ENCODE measurements at places on chromosomes 2 and 18.
A peak's percentile ranks its signal among the peaks of the same experiment; 100 is the strongest.

DNA sequence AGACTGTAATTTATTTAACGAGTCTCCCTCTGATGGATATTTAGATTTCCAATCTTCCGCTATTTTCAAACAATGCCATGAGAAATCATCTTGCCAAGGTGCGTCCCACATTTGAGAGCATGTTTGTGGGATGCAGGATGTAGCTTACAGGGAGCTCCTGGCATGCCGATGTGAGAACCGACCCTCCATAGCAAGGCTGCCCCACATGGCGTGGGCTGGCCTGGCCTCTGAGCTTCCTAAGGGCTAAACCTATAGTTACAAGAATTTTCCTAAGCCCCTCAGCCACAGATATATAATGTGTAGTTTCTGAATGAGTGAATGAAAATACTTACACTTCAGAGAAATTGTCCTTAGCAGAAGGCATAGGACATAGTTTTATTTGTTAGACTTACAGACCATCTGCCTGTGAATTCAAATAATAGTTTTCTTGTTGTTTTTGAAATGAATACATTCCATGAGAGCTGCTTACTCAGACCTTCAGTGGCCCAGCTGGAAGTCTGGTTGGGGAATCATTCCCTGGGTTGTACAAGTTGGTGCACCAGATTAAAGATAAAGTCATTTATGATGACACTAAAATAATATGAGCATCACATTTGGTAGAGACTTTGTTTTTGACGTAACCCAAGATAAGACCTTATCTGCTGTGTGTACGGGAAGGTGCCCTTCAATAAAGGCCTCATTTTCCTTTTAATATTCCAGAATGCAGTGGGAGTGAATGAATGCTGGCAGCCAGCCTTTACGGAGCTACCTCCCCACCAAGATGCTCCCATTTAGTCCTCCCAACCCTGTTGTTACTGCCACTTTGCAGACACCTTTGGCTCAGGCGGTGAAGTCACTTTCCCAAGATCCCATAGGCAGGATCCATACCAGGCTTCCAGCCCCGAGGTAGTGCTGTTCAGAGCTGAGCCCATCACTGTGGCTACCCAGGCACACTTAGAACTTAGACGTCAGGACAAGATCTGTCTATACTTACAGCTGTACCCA lies 107.1 kb downstream of the GLI2 start:
- DNase-seq: no peak

DNA sequence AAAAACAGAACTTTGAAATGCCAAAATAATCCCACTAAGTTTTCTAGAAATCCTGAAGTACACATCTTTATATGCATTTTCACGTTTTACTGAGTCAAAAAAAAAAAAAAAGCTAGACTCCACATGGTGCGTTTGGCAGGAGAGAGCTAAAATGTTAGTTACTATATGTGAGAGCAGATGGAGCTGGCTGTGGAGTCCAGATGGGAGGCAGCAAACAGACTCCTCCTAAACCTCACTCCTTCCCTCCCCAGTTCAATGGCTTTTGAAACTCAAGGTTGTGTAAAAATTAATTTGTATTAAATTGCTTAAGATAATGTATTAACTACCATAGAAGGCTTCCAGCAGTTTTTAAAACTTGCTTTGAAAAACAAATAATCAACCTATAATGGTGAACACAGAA lies 248.8 kb downstream of the AGPS start:
- DNase-seq: no peak

GRCh38 chr2:79099140-79099686 lies 11.4 kb upstream of the REG1B start:
- no peak for DNase-seq

DNA sequence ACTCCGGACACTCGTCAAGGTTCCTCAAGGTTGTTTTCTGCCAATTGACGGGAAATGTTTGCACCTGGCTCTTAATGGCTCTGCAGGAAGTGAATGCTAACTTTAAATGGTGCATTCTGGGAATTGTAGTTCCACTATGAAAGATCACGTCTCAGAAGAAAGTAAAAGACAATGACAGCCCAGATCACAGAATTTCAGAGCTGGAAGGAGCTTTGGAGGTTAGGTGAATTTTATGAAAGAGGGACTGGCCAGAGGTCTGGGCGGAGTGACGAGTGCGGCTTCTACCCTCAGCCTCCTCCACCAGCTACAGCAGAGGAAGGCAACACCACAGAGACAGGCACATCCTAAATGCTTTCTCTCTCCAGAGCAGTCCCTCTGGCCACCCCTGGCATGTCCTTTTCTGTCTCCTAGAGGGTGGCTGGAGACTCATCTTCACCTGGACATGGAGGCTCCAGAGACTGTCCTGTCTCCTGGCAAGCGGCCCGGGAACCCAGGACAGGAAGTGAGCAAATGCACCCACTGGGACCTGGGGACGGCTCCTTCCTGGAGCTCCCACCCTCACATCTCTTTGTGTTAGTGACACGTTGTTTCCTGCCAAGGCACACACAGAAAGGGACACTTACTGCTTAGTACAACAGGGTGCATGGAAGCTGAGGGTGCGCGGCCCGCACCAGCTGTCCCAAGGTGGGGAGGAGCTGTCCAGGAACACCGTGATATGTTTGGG lies 19.4 kb downstream of the THAP4 start:
- peak; percentile 45 for DNase-seq

- no peak for DNase-seq
Measured at GRCh38 chr18:62001396-62001795, 108.6 kb upstream of the RNF152 start.

DNA sequence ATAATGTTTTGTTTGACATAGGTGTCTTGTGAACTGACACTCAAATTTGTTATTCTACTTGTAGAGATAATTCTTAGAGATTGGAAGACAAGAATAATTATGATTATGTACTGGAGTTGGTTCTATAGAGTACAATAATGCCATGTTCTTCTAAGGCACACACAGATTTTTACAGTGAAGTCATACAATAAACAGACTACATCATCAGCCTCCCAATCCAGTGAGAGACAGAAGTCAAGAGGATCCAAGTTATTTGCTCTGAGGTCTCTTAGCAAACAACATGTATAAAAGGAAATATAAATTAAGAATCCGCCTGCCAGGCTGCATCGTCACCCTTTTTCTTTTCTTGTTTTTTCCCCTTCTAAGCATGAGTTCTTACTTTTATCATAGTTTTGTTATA lies 613.5 kb upstream of the SETBP1 start:
- no peak for DNase-seq

GRCh38 chr2:174053355-174054151 lies 88.4 kb upstream of the SP3 start:
- no peak for DNase-seq

- DNase-seq: peak; percentile 64
Measured at GRCh38 chr2:196376984-196377877, 205.9 kb upstream of the STK17B start.

DNA sequence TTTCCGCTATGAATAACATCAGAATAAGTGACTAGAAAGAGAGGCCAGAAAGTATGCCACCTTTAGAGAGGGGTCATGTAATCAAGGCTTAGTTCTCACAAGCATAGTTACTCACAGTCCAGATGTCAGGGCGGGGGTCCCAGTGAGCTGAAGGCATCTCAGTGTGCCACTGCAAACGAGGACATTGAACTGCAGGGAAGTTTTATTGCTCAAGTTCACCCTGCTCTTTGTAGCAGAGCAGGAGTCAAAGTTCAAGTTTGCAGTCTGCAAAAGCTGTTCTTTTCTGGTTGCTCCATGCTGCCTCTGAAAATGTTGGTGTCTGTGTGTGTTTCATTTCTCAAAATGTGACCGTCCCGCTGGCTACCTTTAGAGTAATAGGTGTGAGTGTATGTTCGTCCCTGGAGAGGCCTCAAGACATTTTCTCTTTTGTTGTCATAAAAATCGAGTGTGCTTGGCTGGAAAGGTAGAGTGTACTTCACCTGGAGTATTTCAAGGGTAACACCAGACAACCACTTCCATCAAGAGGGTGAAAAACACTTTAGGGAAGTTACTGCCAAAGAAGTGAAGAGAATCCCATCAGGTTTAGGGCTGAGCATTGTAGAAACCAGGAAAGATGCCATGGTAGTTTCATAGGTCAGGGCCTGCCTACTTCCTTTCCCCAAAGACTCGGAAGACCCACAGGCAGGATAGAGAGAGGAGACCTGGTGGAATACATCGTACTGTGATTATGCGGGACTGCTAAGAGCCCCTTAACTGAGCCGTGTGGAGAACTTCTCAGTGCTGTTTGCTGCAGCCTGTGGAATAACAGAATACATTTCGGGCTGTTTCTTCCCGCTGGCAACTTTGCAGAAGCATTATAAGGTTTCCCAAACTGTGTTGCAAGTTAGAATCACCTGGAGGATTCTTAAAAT lies 89.9 kb downstream of the LYPD6 start:
- no peak for DNase-seq

GRCh38 chr18:48752478-48752877 lies 198.3 kb downstream of the SMAD7 start:
- no peak for DNase-seq

GRCh38 chr2:101521487-101521886 lies 46.6 kb upstream of the RFX8 start:
- no peak for DNase-seq

DNA sequence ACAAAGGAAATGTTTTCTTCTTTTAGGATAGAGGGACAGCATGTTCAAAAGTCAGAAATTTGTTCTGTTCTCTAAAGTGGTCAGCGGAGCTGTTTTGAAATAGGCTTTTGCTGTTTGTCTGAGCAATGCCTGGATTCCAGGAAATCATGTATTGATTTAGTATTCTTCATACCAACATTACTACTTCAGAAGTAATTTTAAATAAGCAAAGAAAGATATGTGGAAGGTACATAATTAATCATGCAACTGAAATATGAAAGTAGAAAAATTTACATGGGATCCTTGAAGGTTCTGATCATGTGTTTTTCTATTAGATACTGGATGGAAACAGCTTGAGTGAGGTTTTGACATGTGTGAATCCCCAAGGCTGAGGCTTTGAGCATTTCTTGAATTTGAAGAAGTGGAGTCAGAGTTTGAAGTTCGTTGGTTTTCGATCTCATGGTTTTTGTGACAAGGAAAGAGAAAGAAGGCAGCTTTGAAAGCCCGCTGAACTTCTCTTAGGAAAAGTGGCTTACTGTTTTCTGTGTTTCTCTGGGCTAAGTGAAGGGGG lies 220.0 kb downstream of the LDLRAD4 start:
- no peak for DNase-seq

- DNase-seq: no peak
Measured at GRCh38 chr18:3713166-3713565, 263.2 kb downstream of the TGIF1 start.

DNA sequence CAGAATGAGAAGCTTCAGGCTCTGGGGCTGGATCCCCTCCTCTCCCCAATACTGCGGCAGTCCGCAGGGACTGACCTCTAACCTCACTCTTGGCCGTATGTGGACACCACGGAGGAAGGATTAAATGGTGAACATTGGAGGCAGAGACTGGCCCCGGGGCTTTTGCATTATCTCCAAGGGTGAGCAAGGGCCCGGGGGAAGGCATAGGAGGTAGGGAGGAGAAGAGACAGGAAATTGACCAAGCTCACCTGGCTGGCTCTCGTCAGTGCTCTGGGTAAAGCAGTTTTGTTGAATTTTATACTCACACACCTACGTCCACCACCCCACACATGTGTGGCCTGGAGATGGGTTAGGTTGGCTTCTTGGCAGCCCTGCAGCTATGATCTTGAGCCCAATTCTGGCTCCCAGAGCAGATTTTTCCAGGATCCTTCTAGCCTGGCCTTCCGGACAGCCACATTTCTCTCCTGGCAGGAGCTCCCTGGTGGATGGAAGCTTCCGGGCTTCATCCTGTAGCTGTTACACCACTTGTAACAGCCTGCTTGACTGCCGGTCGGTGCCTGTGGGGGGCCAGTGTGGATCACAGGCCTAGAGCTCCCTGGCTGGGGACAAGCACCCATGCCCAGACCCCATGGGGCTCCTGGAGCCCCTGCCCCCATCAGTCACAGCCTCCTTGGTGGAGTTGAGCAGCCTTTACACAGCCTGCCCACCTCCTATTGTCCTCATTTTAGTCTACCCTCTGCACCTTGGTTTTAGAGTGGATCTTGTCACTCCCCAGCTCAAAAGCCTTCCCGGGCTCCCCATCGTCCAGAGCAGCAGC lies 7.6 kb downstream of the ITM2C start:
- DNase-seq: no peak

DNA sequence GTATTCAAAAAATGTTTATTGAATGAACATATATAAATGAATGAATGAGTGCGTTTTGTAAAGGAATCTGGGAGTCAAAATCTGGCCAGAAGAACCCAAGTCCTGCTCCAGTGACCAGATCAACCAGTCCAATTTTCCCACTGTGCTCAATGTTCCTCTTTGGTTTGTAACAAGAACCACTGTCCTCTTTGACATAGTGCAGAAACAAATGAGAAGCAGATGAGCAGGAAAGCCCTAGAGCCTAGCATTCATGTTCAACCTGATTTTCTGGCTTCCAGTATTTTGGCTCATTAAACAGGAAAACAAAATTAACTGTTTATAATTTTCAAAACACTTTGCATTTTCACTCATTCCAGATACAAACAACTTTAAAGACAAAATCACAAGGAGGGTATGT lies 23.2 kb downstream of the FAM124B start:
- no peak for DNase-seq

- no peak for DNase-seq
Measured at GRCh38 chr2:75162259-75162658, 37.1 kb downstream of the TACR1 start.

DNA sequence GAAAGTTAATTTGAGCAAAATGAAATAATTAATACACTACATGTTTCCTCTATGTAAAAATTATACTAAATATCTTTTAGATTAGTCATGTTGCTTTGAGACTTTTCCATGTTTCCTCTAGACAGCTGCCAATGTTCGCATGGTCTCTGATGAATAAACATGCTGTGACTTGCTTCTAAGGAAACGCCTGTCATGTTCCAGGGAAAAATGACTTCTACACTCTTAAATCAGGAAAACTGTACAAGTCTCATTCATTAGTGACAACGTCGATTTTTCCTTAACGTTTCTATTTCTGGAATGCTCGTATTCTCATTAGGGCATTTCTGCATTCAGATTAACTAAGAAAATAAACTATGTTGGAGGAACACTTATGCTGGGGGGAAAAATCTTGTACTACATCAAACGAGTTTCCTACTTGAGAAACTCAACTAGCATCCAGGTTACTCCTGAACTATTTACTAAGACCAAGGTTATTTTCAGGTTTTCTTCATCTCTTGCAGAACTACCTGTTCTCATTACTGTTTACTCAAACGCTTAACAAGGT lies 1.6 kb downstream of the COBLL1 start:
- no peak for DNase-seq

DNA sequence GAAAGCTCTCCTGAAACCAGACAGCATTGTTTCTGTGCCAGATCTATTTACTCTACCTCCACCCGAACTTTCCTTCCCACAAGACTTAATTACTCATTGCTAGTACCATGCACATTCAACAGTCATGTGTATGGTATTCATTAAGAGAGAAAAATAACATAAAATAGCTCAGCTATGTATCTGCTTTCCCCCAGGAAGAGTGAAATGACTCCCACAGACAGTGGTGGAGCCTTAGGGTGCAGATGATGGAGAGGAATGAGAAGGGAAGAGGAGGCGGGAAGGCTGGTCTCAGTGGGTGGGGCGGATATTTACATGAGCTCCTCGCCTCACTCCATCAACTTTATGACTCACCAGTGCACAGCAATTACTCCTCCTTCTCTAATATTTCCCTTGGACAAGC lies 724.5 kb downstream of the EPHA4 start:
- no peak for DNase-seq
